ENCODE measurements at places on chromosomes 2 and 18.

DNA sequence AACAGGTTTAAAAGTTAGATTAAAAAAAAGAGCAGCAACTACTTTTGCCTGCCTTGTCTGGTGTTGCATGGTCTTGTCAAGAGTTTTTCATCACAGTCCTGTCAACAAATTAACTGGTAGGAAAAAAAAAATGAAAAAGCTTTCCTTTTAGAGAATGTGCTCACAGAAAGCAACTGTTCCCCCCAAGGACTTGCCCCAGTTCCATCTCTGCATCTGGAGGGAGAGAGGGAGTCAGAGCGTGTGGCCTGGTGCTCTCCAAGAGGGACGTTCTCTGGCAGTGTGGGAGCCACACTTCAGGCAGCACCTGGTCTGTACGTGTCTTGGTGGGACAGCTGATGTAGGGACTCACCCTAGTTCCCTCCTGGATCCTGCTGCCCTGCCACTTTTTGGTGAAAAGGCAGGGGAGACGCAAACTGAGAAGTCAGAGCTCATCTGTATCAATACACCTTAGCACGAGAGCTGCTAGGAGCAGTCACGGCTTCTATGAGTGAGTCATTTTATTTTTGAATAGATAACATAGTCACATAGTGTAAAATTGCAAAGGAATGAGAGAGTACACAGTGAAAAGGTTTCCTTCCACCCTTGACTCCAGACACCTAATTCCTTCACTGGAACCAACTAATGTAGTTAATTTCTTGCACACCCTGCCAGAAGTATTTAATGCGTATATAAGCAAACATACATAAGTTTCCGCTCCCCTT is 172.5 kb upstream of the MGAT5 start:
- DNase-seq, result no peak

DNA sequence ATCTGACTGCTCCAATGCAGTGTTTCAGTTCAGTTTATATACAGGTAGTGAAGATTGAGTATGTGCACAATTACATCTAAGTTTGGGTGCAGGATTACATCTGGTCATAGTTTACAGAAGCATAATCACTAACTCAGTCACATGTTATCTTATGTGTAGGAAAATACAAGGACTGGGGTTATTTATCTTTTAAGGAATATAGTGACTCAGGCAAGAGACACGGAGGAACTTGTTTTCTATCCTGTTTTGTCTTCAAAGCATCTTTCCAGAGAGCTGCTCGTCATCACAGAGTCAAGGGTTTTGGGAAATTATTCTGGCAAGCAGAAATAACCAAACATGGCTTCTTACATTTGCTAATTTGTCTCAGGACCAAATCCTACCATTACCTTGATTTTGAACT is 1371.5 kb upstream of the TMEFF2 start:
- DNase-seq, result no peak

DNA sequence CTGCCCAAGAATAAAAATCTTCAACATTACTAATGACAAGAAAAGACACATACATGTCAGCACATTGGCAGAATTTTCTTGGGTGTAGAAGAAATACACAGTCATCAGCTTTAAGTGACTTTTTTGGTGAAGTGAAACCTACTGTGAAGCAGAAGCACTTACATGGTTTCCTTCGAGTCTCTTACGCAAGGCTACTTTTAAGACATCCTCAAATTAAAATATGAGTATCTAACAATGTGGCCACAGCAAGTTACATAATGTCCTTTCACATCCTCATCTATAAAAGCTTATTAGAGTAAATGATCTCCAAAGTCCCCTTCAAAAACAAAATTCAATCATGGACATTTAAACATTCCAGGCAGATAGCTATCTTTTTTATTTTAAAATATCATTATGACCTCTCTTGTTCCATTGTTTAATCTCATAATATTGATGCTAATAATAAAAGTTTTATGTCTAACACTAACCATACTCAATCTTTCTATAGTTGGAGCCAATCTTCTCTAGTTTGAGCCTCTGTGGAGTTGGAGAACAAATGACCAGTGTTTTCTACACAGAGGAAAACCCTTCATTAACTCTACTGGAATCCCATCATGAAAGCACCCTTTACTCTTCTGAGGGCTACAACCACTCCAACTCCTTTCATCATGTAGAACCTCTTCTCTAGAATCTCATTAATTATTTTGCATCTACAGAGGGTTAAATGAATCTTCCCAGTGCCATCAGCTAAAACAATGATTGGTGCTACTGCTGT is 182.2 kb upstream of the ZFP36L2 start:
- peak; percentile 69 for DNase-seq

GRCh38 chr2:26846334-26847306 is 1.3 kb upstream of the DPYSL5 start:
- DNase-seq, result peak; percentile 79

GRCh38 chr2:28411166-28411755 is 18.6 kb downstream of the FOSL2 start:
- DNase-seq, result no peak

All from MM.1S (cell line).